ENCODE measurements at places on chromosomes 7 and 10. TPM values are rescaled to one million over a fixed set of nuclear protein-coding genes. Genes with fewer than 3 reads are reported as not detected.

Gene LRRD1
- total RNA-seq = 0.18 TPM

Gene TSC22D4
- 57.2 TPM for total RNA-seq

Gene C10orf105
- total RNA-seq = 0.08 TPM

Gene MACC1
- 9.7 TPM for total RNA-seq

Gene PARD3
- total RNA-seq = 45.5 TPM

Gene IGF2BP3
- 0.53 TPM for total RNA-seq

Gene EEPD1
- 10.2 TPM for total RNA-seq

Gene DENND10
- 39.1 TPM for total RNA-seq

Gene BHLHA15
- 3.3 TPM for total RNA-seq

Gene LIPF
- total RNA-seq = not detected

Gene WDR11
- total RNA-seq = 46.5 TPM

Gene FAM237B
- total RNA-seq = not detected

Gene DRGX
- total RNA-seq = not detected

Gene TYW1B
- total RNA-seq = 2.2 TPM

Gene REPIN1
- total RNA-seq = 168 TPM

Gene LRRC18
- not detected for total RNA-seq

Gene ERVW-1
- not detected for total RNA-seq

Gene HYAL4
- not detected for total RNA-seq

Gene PTER
- 22.0 TPM for total RNA-seq

Gene PRPS1L1
- total RNA-seq = not detected

Gene ELOVL3
- total RNA-seq = not detected

Gene TMEM196
- not detected for total RNA-seq

Gene TIMM23
- total RNA-seq = 37.4 TPM

Gene RGR
- 0.39 TPM for total RNA-seq

Gene HTR5A
- total RNA-seq = not detected

Gene PAX4
- 0.98 TPM for total RNA-seq

Gene ADRA2A
- 11.2 TPM for total RNA-seq

Measured in left colon (tissue), 2 donors.